ENCODE measurements at places on chromosomes 5 and 9.

- no peak for DNase-seq
Observed at GRCh38 chr9:87004016-87004415, 56.7 kb upstream of the GAS1 start.

- peak; percentile 42 for DNase-seq
Observed at GRCh38 chr9:124941679-124942561, 1.0 kb upstream of the GOLGA1 start.

GRCh38 chr5:172903790-172904189 is 55.4 kb upstream of the RPL26L1 start:
- DNase-seq = peak; percentile 88

- no peak for DNase-seq
Observed at GRCh38 chr5:119339965-119340364, 15.9 kb upstream of the TNFAIP8 start.

DNA sequence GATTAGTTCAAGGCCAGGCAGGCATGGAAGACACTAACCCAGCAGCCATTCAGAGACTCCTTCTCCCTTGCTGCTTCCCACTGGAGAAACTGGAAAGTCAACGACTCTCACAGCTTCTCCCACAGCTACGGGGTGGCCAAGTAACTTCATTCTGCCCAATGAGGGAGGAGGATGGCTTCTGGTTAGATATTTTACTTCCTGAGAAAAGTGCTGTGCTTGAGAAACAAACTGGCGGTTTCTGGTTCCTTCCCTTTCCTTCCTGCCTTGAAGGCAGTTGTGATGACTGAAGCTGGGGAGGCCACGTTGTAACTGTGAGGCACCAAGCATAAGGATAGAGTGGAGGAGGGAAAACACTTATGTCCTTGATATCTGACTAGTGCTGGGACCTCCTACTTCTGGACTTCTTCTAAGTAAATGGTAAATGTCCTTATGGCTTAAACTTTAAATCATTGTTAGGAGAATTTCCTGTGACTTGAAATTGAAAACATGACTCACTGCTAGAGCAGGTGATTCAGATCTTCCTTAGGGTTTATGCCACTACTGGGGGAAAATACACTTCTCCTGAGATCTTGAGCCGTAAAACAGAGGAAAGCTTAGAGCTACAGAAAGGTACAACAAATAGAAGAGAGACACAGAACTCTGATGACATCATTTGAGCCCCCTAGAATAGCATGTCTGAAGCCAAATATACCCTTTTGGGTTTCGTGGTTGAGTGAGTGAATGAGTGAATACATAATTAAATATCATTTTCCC is 3.1 kb upstream of the GNPDA1 start:
- peak; percentile 18 for DNase-seq

DNA sequence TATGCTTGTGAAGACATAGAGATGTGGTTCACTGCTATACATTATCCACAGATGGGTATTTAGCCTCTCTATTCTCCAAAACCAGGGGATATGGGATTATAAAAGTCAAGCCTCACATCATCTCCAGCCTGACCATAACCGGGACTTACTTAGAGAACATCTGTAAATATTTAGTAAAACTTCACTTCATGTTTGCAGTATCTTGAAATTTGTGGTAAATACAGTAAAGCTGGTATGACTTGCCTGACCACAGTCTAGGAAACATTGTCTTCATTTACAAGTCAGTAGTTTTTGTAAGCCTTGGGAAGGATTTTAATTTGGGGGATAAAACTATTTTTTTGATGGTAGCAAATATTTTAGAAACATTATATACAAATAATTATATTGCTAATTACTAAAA is 64.2 kb downstream of the MAST4 start:
- DNase-seq = no peak

Measured in LHCN-M2 (cell line).